ENCODE measurements at places on chromosomes 7 and 10.

DNA sequence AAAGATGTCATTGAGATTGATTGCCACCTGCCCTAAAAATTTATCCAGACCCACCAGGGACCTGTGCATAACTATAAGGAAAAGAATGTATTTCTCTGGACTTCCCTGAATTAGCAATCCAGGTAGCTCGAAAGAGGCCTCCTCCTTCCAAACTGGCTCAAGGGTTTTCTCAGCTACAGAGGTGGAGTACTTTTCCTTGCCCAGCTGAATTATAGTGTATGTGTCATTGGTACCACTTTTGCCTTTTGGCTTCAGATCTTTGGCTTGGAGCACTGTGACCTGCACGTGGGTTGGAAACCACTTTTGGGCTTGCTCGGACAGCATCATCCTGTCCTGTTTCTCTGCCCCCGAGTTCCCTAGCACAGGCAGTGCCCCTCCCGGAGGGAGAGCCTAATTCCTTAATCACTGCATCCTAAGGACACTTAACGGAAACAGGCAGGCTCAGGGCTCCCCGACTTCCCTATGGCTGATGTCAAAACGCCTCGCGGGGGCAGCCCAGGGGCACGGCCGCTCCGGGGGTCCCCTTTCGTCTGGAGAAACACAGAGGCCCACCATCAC, 825 bp downstream of the RAB11FIP2 start:
- DNase-seq: peak; percentile 41

DNA sequence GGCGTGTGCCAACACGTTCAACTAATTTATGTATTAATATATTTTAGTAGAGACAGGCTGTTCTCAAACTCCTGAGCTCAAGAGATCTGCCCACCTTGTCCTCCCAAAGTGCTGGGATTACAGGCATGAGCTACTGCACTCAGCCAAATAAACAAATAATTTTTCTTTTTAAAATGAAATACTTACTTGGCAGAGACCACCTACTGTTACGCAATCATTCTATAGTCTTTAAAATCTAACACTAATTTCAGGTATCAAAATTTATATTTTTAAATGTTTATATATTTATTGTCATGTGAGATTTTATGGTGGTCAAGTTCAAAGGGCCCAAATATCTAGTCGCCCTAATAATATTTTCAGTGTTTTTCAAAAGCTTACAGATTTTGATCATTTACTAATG, 323.3 kb downstream of the PCDH15 start:
- DNase-seq: no peak

DNA sequence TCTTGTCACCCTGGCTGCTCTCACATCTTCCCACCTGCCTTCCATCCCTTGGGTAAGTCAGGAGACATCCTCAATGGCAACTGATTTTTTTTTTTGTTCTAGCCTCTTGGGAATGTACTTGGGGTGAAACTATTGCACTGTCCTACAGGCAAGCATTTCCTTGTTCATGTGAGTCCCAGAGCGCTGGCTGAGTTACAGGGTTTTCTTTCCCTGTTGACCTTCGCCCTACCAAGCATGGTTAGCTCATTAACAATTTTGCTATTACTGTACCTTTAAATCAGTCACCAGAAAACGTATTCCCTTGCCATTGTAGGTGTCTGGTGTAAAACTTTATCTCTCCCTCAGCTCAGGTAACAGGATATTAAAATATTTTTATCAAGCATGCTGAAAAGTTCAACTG, 98.9 kb downstream of the PRLHR start:
- DNase-seq: no peak

DNA sequence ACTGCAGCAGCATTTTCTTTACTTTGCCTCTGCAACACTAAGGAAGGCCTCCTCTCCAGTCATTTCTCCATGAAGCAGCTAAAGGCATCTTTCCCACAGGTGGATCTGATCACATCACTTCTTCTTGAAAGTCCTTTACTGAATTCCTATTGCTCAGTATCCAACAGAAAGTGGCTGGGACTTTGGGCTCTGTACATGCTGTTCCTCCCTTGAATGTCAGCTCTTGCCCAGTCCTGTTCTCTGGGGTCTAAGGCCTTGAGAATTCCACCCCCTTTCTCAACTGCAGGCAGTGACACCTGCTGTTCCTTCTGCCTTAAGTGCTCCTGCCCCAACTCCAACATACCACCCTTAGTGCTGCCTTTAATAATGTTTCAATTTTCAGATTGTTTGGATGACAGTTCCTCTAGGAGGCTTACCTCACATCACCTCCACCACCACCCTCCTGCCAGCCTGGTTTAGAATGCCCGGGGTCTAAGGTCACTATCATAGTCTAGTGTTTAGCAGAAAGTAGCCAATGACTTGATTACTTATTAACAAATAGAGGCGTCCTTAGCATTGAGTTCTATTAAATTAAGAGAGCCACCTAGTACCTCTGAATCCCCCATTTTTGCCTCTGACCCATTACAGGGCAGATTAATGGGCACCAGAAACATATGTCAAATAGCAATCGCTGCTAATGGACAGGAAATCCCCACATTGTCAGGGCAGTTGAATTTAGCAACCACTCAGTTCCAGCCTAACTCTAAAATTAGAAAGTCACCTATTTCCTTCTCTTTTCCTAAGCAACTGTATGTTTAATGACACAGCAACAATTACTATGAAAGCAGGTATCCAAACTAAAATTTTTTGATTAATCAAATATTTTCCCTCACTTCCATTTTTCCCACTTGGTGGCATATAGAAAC, 11.4 kb downstream of the INHBA start:
- no peak for DNase-seq

Measured in head of caudate nucleus (tissue), 42 donors.